Epithelial cell of proximal tubule (primary cell): ENCODE measurements at places on chromosomes 12 and 14. TPM values are rescaled to one million over a fixed set of nuclear protein-coding genes. Genes with fewer than 3 reads are reported as not detected.

GRCh38 chr14:85280074-85280473 is 249.9 kb upstream of the FLRT2 start:
- DNase-seq: no peak

GRCh38 chr12:127257366-127257935 is 1009.5 kb upstream of the TMEM132C start:
- DNase-seq: no peak

- no peak for DNase-seq
These were observed 54.8 kb upstream of the DYRK2 start for GRCh38 chr12:67593461-67594330.

DNA sequence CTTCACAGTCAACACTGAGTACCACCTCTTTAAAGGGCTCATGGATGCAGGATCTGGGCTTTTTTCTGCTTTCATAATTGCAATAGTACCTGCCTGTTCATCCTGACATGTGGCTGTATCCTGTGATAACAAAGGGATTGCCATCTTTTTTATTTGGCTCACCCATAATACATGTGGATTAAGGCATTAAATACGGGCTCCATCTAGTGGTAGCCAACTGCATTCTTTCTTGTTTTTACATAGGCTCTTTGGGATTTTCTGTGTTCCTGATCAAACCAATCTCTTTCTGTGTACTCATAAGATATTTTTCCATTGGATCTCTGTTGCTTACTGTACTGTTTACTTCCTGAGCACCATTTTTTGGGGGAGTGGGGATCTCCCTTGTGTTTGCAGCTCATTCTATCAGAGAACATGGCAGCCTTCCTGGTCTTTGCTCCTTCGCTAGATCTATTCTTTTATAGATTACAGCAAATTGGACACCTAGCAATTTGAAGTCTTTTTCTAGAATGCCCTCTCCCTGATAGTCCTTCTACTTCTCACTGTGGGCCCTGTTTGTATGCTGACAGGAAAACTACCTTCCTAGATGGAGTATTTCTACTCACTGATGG is 723.4 kb upstream of the MDGA2 start:
- DNase-seq: peak; percentile 4

DNA sequence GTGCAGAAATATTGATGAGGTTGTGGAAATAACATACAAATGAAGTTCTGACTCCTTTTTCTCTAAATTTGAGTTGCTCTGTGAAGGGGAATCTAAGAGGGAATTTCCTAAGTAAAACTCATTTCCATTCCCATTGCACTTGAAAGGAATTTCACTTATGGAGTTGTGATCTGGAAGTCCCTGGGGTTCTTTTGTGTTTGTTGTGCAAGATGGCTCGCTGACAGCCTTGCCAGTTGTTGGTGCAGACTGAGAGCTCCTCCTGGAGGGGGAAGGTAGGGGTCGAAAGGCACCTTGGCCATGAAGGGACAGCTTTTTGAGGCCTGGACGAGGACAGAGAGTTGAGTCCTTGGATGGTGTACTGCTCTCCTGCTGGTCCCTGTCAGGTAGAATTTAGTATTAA is 72.0 kb downstream of the C12orf56 start:
- DNase-seq: no peak

DNA sequence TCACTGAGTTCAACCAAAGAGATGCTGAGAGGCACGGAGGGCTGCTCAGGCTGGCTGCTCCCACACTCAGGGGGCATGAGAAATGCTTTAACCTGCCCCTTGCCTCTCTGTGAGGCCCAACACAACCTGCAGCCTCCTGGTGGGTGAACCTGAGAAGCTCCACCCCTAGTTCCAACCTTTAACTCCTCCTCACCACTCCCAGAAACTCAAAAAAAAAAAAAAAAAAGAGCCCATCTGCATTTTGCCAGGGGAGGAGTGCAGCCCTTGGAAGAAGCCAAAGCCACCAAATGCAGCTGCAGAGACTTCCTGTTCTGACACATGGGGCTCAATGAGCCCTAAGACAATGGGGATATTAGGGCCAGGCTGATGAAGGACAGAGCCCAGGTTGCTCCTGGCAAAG is 8.9 kb downstream of the KRT4 start:
- DNase-seq: no peak

Gene BICDL1
- total RNA-seq: 4.6 and 7.0 TPM in 2 replicates

Gene LMO3
- total RNA-seq: not detected in 2 replicates
